Ovary (tissue), 10 donors: ENCODE measurements at places on chromosomes 13 and 19.

- DNase-seq: no peak
Measured at GRCh38 chr19:14381689-14382474, 638 bp downstream of the ADGRE5 start.

DNA sequence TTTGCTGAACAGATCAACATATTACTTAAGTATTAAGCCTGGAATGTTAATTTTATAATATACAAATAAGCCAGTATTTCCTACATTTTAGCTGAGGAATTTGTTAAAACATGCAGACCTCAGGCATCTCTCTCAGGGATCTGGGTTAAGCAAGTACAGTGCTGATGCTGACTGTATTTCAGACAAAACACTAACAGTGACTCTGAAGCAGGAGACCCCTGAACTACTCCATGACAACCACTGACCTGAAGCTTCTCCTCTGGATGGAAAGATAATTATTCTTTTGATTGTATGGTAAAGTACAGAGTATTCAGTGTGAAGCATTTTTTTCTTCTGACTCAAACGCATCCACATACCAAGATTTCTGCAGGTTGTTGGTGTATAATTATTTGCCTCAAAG lies 680.8 kb downstream of the LIG4 start:
- no peak for DNase-seq

DNA sequence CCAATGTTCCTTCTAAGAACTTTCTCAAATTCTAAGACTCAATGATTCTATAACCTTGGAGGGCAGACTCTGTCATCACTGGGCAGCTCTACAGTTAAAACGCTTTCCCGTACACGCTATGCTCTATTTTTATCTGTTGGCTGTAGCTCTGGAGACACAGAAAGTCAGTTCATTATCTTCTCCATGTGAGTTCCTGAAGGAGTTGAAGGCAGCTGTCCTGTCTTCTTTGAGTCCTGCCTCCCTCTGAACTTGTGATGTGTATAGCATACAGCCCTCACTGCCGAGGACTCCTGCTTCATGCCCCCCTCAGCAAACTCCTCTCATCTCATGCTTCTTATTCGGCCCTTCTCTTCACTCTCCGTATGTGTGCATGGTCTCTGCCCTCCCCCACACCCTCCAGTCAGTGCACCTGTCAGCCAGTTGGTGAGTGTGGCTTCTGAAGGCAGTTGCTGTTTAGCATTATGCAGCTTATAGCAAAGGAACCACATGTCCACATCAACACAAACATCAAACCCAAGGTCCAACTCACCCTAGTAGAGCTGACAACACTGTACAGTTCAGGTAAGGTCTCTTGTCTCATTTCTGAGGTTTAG lies 504.9 kb downstream of the DIAPH3 start:
- no peak for DNase-seq

DNA sequence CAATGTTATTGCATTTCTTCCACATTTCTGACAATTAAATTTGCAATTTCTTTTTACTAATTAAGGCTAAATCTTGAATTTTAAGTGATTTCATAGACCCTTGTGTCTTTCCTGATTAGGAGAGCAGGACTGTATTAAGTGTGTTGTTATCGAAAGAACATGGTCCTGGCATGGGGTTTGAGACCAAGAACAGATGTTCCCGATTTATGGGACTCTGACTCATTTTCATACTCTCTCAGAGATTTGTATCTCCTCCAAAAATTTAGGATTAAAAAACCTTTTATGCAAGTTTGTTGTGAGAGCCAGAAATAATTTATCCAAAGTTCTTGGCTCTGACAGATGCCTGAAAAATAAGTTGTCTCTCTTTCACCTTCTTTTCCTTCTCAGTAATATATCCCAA lies 589.3 kb upstream of the ARGLU1 start:
- DNase-seq: no peak

DNA sequence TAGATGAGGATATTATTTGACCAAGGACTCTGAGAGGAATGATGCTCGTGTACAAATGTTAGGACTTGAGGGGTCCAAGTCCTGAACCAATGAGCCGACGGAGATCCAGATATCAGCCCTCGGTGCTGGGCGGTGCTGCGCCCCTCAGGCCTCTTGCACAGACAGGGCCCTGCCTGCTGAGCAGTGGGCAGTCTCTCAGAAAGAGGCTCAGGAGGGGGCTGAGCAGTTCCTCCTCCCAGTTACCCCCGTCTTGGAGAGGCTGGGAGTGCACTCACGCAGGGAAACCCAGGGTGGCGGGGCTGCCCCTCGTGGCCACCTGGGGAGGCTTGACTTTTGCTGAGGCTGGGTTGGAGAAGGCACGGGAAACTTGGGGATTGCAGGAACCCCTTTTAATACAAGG lies 18.4 kb downstream of the TEX29 start:
- no peak for DNase-seq

GRCh38 chr13:20495087-20496023 lies 30.3 kb downstream of the CRYL1 start:
- DNase-seq: peak; percentile 67

- DNase-seq: no peak
Measured at GRCh38 chr13:111232191-111232590, 88.3 kb upstream of the TEX29 start.

- DNase-seq: peak; percentile 63
Measured at GRCh38 chr19:21440321-21440720, 43.4 kb downstream of the ZNF493 start.

- no peak for DNase-seq
Measured at GRCh38 chr13:40536443-40537113, 129.9 kb downstream of the FOXO1 start.

DNA sequence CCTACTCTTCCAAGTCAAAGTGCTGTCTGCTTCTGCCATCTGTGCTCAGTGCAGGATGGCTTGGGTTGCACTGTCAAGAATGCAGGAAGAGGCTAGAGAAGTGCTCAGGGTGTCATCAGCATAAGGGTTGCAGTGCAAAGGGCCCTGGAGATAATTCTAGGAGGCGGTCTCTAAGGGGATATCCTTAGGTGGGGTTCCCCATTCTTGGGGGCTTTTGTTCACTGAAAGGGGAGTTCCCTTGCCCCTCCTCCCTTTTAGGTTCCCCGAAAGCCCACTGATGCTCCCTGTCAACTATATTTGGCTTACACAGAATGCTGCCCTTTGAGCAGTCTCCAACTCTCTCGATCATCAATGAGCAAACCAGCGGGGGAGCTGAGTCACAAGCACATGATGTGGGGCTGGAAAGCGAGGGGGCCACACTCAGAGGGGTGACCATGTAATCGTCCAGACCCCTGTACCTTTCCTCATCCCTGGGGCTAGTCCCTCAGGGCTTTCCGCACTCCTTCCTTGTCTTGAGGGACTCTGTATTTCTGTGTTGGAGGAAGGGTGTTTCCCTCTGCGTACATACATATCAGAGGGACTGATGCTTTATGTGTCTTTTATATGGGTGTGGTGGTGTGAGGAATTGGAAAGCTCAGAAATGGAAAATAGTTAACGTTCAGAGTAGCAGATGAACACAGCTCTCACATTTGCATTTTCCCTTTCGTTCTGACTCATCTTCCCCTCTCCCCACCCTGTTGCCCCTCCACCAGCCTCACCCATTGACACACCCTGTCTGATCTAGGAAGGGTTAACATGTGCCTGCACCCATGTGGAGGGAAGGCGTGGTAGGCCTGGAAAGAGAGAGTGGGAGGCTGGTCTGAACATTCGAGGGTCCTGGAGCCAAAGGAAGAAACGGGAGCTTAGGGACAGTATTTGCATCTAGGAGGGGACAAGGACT lies 6.7 kb downstream of the ZBTB32 start:
- DNase-seq: no peak

- DNase-seq: no peak
Measured at GRCh38 chr19:5137571-5138124, 168.7 kb downstream of the KDM4B start.

DNA sequence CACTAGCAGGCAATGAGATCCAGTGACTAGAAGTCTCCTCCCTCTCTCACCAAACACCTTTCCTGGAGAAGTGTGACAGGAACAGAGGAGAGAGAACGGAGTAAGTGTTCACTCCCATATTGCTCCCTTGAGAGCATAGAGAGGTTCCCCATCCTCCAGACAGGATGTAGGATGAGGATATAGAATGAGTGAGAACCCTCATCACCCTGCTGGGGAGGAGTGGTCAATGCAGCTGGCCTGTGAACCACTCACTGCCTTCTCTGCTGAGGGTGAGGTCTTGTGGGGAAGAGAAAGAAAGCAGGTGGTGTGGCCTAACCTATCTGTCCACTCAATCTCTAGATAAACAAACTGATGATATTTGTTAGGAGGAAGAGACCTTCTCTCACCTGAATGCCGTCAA lies 386.6 kb downstream of the PCDH20 start:
- DNase-seq: no peak

GRCh38 chr13:71464686-71465085 lies 402.3 kb downstream of the DACH1 start:
- DNase-seq: no peak

DNA sequence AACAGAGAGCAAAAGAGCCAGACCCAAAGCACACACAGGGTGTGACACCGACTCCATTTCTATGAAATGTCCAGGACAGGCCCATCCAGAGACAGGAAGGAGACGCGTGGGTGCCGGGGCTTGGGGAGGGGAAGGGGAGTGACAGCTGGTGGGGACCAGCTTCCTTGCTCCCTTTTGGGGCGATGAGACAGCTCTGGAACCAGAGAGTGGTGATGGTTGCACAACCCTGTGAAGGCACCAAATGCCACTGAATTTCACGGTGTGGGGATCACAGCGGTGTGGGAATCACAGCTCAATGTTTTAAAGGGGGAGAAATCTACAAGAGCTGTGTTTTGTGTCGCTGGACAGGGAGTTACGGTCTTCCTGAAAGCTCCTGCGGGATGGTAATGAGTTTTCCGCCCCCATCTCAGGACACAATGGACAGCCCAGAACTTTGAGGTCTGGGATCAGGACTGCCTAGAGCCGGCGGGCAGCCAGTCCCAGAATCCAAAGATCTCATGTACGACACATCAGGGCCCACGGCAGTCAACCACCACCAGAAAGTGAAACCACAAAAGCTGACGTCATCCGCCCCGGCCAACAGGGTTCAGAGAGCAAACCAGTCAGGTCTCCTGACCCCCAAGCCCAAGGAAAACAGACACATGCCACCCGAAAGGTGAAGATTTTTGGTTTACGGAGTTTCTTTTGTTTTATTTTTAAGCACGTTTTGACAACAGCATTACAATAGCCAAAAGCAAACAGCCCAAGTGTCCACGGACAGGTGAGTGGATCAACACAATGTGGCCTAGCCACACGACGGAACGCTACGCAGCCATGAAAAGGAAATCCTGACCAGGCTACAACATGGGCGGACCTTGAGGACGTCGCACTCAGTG lies 7.3 kb downstream of the SGTA start:
- no peak for DNase-seq

DNA sequence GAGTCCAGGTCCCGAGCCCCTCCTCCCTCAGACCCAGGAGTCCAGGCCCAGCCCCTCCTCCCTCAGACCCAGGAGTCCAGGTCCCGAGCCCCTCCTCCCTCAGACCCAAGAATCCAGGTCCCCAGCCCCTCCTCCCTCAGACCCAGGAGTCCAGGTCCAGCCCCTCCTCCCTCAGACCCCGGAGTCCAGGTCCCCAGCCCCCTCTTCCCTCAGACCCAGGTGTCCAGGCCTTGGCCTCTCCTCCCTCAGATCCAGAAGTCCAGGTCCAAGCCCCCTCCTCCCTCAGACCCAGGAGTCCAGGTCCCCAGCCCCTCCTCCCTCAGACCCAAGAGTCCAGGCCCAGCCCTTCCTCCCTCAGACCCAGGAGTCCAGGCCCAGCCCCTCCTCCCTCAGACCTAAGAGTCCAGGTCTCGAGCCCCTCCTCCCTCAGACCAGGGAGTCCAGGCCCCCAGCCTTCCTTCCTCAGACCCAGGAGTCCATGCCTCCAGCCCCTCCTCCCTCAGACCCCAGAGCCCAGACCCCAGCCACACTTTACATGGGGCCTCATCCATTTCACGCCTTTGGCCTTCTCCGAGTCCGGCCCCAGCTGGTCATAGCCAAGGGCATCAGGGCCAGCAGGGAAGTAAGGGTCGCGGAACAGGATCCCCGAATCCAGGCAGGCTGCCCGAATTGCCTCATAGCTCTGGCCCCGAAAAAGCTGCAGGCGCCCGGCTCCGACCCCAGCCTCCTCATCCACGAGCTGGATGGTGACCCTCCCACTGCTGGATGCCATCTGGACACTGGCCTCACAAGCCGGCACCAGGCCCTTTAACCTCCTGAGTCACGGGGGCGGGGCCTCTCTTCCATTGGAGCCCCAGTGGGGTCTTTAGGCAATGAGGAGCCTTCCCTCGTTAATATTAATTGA lies 628 bp downstream of the CAPN12 start:
- no peak for DNase-seq

GRCh38 chr19:9857920-9858746 lies 23.0 kb downstream of the PIN1 start:
- DNase-seq: no peak

GRCh38 chr19:41233748-41234240 lies 14.8 kb downstream of the AXL start:
- DNase-seq: no peak

- no peak for DNase-seq
Measured at GRCh38 chr13:111165241-111166010, 50.3 kb downstream of the ARHGEF7 start.

- no peak for DNase-seq
Measured at GRCh38 chr19:7970716-7971448, 27.4 kb upstream of the TIMM44 start.

DNA sequence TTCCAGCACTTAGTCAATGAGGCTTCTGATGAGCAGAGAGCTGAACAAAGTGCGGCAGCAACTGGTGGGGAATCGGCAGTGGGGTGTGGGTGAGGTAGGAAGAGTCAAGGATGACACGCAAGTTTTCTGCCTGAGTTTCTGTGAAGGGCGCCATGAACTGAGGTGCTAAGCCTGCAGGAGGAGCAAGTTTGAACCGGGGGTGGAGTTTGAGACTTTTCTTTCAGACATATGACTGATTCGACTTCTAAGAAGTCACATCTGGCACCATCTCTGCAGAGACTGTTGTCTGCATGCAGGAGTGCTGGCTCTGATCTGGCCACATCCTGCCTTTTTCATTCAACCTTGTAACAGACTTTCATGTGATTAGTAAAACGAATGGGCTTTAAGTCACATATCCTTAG lies 14.8 kb upstream of the GPI start:
- DNase-seq: no peak

DNA sequence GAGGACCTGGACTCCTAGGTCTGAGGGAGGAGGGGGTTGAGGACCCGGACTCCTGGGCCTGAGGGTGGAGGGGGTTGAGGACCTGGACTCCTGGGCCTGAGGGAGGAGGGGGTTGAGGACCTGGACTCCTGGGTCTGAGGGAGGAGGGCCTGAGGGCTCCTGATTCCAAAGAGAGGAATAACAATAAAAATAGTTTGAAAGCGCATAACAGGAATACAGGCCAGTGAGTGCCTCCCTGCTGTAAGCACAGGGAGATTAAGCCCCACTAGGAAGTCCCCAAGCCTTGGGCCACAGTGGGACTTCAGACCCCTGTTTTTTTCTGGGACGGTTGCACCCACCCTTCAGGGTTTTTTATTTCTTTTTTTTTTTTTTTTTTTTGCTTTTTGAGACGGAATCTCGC lies 1.2 kb upstream of the SBK2 start:
- DNase-seq: no peak

GRCh38 chr13:46359714-46360113 lies 27.3 kb downstream of the RUBCNL start:
- DNase-seq: no peak
